Stimulated activated CD4-positive, alpha-beta T cell treated with anti-CD3 and anti-CD28 coated beads, Interleukin-12 subunit alpha, Interleukin-12 subunit beta, amount 100 ng/mL, for 24 hours (primary cell): ENCODE measurements at places on chromosomes 1 and 21.

DNA sequence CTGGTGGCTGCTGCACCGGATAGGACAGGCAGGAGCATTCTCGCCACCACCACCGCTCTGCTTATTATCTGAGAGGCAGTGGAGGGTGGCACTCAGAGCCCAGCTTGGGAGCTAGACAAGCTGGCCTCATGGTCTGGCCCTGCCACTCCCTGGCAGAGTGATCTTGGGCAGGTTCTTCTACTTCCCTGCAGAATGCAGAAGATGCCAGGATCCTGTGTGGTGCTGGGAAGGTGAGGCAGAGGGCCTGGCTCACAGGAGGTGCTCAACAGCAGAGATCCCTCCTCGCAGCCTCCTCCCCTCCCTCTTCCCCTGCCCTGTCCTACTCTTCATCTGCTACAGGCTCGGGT is 60.4 kb downstream of the ARHGEF10L start:
- DNase-seq, result no peak

- no peak for DNase-seq
Measured at GRCh38 chr1:179550746-179551682, 24.7 kb downstream of the NPHS2 start.

- DNase-seq, result no peak
Measured at GRCh38 chr1:243968413-243968812, 82.7 kb upstream of the ZBTB18 start.

DNA sequence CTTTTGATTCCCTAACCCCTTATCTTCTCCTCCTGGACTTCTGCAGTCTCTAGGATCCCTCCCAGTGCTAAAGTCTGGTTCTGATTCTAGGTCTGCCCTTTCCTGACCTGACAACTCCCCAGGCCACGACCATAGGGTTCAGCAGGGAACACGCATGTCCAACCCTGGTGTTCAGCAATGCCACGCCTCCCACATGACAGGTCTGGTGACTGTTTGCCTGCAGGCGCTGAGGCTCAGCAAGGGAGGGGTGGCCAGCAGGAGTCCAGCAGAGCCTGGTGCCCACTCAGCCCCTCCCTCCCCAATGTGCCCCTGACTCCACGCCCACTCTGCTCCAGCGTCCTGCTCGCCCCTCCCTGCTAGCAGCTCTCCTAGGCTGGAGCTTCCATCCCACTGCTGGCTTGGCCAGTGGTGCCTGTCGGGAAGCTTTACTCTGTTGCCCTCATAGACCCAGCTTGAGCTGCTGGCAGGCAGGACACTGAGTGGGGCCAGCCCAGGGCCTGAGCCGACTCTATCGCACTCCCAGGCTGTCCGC is 17.3 kb downstream of the SLC9A1 start:
- no peak for DNase-seq

- no peak for DNase-seq
Measured at GRCh38 chr1:206924592-206925105, 2.9 kb upstream of the FCMR start.

GRCh38 chr1:44826375-44827196 is 16.5 kb downstream of the PTCH2 start:
- no peak for DNase-seq

DNA sequence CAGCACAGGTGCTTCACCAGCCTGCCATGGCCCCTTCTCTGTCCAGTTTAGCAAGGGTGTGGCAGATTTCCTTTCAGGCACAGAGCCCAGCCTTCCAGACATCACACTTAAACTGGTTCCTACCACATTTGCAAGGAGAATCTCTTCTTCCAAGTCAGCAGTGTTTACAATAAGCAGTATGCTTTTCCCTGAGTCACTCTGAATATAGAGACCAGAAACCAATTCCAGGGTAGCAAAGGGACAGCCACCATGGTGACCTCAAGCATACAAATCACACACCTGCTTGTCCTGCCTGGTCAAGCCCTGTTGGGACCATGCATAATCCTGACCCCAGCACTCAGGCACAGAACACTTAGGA is 8.7 kb upstream of the CBR3 start:
- DNase-seq, result no peak

DNA sequence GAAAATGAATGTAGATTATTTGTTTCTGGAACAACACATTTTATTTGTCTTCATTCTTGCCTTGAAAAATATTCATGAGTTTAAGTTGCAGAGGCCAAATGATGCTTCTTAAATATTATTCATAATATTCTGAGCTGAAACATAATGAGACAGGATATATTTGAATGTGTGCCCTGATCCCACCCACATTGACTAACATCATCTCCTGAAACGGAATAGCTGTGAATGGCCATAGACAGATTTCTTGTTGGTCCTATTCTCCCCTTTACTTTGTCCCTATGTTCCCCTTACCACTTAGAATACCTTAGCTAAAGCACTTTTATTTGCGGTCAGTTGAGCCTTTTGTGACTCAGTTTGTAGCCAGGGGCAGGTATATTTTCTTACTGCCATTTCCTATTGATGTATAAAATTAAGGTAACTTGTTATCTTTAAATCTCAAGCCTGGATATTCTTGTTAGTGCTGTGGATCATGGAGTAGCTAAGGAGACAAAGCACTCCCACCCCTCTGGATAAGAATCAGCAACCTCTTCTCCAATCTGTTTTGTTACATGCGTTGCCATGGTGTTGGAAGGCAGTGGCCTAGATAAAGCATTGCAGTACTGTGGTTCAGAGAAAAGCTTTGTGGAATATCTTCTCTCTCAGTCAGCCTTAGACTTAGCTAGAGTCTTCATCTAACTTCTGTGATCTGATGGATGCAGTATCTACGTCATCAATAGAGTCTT is 478.5 kb upstream of the DEPDC1 start:
- no peak for DNase-seq
